OCI-M1 (cell line): ENCODE measurements at places on chromosomes 12 and 14.

GRCh38 chr12:50598321-50598862 lies 93.6 kb downstream of the DIP2B start:
- DNase-seq, result no peak

DNA sequence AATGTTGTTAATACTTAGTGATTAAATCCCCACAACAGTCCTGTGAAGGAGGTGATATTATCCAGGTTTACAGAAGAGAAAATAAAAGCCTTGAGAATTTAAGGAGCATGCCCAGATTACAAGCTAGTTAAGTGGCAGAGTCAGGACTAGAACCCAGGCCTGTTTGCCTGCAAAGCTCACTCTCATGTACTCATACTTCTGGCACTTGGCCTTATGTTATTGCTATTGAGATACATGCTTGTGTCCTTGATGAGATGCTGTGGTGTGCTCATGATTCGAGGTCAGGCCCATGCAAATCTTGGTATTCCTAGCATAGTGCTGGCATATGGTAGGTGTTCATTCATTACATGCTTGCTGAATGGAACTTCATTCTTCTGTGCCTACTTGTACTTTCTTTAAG lies 7.6 kb upstream of the EID3 start:
- DNase-seq, result no peak

DNA sequence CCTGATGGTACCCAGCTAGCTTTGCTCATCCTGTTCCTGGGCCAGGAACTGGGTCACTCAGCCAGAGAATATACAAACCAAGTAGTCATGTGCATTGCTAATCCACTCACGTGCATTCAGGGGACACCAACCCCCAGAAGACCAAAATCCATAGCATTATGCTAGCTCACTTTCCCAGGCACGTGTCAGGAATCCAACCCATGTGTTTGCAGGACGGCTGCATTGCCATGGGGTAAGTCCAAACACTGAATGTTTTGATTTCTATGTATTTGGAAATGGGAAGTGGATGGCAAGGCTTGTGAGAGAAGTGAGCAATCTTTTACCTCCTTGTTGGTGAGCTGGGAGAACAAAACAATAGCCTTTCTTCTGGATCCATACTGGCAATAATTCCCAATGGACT lies 87.1 kb upstream of the FOXN3 start:
- no peak for DNase-seq

GRCh38 chr12:65526311-65526710 lies 247.8 kb downstream of the MSRB3 start:
- no peak for DNase-seq

- DNase-seq, result no peak
These were observed 25.8 kb downstream of the CCDC91 start for GRCh38 chr12:28216016-28216415.

GRCh38 chr12:49515266-49515665 lies 23.6 kb upstream of the KCNH3 start:
- no peak for DNase-seq

- no peak for DNase-seq
These were observed 69.3 kb downstream of the ANKS1B start for GRCh38 chr12:99915251-99916082.

DNA sequence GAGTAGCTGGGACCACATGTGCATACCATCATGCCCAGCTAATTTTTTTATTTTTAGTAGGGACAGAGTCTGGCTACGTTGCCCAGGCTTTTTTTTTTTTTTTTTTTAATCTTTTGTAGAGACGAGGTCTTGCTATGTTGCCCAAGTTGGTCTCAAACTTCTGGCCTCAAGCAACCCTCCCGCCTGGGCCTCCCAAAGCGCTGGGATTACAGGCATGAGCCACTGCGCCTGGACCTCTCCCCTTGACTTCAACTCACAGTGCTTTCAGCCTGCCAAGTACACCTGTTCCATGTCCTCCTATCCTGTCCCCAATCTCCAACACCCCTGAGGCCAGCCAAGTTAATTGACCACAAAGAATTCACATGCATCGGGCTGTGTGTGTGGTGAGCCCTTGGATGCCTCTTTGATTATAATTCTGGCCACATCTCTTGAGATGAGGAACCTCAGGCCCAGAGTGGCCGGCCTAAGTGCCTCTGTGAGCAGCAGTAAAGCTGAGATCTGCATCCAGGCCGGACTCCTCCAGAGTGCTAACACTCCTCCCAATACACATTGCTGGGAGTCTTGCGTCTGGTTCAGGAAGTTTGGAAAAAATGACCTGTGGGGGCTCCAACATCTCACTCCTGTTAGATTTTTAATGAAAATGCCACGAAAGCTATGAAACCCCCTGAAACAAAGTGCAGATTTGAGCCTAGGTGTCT lies 6.8 kb downstream of the RAB35 start:
- DNase-seq, result no peak

GRCh38 chr14:71728386-71728785 lies 203.8 kb upstream of the RGS6 start:
- DNase-seq, result no peak

GRCh38 chr12:70890895-70891832 lies 29.4 kb downstream of the PTPRR start:
- DNase-seq, result no peak

DNA sequence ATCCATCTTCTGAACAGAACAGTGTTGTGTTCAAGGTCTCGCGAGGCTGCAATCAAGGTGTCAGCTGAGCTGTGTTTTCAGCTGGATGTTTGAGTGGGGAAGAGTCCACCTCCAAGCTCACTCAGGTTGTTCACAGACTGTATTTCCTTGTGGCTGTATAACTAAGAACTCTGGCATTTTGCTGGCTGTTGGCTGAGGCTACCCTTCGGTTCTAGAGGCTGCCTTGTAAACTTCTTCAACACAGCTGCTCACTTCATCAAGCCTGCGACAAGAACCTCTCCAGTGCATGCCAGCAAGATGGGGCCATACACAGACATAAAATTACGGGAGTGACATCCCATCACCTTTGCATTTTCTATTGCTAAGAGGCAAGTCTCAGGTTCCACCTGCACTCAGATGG lies 12.7 kb downstream of the FOS start:
- DNase-seq, result no peak

- DNase-seq, result no peak
These were observed 4.0 kb upstream of the CPNE6 start for GRCh38 chr14:24067133-24068082.

- DNase-seq, result no peak
These were observed 2.7 kb downstream of the DEGS2 start for GRCh38 chr14:100156776-100157175.

GRCh38 chr12:43807386-43807785 lies 1.3 kb upstream of the TWF1 start:
- no peak for DNase-seq

- DNase-seq, result no peak
These were observed 651 bp downstream of the PFKM start for GRCh38 chr12:48119834-48120195.

DNA sequence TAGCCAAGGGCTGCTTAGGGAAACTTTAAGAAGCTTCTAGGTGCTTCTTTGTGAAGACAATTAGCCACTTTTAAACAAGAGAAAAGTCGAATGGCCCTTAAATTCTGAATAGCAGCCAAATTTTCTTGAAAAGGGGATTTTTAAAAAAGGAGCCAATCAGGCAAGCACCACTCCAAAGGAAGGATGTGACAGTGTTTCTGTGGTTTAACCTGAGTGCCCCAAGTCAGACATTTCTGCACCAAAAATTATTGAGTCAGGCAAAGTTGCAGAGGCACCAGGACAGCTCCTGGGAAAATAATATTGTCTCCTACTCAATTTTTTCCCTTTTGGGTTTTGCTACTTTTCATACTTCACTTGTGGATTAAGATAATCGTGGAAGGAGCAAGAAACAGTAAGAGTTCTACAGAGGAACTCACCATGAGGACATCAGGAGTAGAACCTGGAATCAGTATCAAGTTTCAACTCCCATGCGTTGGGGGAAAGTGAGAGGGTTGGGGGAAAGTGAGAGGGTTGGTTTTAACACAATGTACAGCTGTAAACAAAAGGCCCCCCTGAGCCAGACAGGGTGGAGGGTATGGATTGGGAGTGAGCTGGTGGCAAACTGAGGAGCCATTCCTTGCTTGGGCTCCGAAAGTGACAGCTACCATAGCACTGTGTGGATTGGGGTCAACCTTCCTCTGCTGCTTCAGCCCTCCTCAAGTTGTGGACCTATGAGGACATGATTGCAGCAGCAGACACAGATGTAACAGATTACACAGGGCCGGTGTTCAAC lies 90.8 kb downstream of the SLC38A1 start:
- DNase-seq, result no peak

DNA sequence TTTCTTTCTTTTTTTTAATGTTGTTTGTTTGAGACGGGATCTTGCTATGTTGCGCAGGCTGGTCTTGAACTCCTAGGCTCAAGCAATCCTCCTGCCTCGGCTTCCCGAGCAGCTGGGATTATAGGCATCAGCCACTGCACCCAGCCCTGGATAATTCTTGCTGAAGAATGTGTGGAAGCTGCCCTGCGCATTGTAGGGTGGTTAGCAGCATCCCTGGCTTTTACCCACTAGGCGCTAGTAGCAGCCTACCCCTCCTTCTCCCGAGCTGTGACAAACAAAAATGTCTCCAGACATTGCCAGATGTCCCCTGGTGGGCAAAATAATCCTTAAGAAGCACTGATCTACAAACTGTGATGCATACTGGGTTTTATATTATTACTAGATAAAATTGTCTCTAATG lies 6.6 kb downstream of the DCAF4 start:
- DNase-seq, result no peak

GRCh38 chr12:70880744-70881143 lies 39.8 kb downstream of the PTPRR start:
- DNase-seq, result no peak

GRCh38 chr12:42482748-42483520 lies 106.6 kb downstream of the PRICKLE1 start:
- peak; percentile 88 for DNase-seq

DNA sequence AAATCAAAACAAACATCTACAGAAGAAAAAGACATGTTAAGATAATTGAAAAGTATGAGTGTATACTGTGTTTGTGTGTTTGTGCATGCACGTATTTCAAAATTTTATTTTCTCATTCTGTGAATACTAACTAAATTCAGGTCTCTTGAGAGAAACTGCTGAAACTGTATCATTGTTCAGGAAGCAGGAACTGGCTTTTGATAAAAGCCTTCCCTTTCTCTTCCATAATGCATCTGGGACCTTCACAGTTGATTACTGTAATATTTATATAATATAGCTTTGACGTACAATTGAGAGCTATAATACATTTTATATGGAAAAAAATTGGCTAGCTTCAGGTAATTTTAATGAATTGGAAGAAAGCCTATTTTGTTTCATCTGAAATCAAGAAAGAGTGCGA lies 993.5 kb downstream of the SLC6A15 start:
- no peak for DNase-seq

- DNase-seq, result no peak
These were observed 40.4 kb downstream of the SETD3 start for GRCh38 chr14:99440278-99440677.

GRCh38 chr14:104120281-104120741 lies 18.1 kb upstream of the KIF26A start:
- DNase-seq, result no peak

DNA sequence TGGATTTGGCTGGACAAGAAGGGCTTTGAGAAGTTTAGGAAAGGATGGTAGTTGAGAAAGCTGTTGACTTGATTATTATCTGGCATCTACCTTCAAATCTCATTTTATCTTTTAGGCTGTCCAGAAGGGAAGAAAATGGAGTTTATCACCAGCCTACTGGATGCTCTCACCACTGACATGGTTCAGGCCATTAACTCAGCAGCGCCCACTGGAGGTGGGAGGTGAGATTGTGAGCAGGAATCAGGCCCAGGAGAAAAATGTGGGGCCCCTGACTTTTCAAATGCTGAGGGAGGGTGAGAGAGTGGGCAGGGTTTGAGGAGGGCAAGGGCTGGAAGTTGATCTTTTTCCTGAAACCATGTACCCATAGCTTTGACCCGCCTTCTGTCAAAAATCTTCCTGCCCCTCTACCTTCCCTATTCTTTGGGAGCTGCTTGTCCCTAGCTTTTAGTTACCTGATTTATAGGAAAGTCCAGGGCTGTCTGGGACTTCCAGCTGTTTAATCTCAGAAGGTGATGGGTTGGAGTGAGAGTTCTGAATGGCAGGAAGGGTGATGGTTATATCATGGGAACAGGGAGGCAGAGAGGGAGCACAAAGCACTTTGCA lies 134.2 kb downstream of the SMOC1 start:
- DNase-seq, result peak; percentile 28

DNA sequence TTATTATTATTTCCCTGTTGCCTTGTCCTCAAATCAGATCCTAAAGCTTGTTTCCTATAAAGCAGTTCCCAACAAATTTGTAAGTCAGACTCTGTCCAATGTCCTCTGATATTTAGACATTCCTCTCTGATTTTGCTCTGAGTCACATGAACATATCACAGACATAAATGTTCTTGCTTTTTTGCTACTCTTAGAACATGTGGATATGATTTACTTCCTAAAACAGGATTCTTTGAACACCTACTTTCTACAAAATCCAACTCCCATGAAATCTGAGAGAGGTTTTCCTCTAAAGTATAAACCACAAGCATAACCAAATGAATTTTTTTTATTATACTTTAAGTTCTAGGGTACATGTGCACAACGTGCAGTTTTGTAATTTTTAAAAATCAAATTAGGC lies 181.3 kb upstream of the SLC38A2 start:
- no peak for DNase-seq

DNA sequence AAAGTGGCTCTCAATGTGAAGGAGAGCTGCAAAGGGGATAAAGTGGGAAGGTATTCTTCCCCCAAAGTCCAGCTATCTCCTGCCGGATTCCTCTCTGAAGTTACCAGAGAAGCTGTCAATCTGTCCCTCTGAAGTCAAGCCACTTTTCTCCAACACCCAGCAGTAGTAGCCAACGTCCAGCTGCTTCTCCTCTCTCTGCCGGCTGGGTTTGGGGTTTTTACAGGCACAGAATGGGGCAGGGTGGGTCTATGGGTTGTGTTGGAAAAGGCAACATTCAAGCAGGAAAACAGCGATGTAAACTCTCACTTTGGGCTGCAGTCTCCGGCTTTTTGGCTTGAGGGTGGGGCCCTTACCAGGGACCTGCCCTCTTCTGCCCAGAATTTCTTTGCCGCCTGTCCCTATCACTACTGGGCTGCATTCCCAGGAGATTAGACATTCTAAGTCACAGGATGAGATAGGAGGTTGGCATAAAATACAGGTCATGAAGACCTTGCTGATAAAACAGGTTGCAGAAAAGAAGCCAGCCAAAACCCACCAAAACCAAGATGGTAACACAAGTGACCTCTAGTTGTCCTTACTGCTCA lies 16.3 kb downstream of the CAPZA3 start:
- no peak for DNase-seq

- DNase-seq, result no peak
These were observed 37.5 kb upstream of the CORO1C start for GRCh38 chr12:108768591-108769500.

- DNase-seq, result no peak
These were observed 400.5 kb downstream of the ADAMTS20 start for GRCh38 chr12:43151441-43151981.

- DNase-seq, result no peak
These were observed 458.9 kb downstream of the NOVA1 start for GRCh38 chr14:26138764-26139445.

DNA sequence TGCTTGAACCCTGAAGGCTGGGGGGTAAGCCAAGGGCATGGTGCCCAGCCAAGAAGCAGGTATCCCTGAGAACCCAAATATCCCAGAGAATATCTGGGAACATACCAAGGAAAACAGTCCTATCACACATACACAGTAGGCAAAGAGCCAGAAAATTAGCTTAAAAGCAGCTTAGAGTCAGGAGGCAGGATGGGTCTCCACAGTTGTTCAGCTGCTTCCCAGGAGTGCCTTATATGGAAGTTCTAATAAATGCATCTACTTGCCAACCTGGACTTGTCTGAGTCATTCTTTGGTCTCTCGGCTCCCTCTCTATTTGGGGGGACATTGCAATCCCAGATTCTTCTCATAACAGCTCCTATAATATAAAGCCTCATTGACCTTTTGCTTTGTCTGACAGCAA lies 9.0 kb upstream of the GPR135 start:
- DNase-seq, result no peak

- no peak for DNase-seq
These were observed 557.2 kb upstream of the STXBP6 start for GRCh38 chr14:25607192-25607591.
